ENCODE measurements at places on chromosomes 2 and 18.

DNA sequence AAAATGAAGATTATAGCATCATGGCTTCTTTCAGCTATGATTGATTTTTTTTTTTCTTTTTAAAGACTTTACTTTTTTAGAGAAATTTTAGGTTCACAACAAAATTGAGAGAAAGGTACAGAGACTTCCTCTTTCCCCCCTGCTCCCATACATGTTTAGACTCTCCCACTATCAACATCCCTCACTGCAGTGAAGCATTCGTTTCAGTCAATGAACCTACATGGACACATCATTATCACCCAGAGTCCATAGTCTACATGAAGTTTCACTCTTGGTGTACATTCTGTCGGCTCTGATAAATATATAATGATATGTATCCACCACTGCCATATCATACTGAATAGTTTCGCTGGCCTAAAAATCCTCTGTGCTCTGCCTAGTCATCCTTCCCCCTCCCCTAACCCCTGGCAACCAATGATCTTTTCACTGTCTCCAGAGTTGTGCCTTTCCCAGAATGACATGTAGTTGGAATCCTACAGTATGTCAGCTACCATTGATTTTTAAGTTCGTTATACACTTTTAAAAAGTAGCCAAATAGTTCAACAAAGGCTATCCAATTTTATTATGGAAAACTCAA is 86.8 kb downstream of the GPD2 start:
- no peak for ATAC-seq

- peak; percentile 60 for ATAC-seq
These were observed 91.8 kb downstream of the CABLES1 start for GRCh38 chr18:23226930-23227725.

- ATAC-seq = no peak
These were observed 21.2 kb downstream of the AFF3 start for GRCh38 chr2:100121124-100121718.

DNA sequence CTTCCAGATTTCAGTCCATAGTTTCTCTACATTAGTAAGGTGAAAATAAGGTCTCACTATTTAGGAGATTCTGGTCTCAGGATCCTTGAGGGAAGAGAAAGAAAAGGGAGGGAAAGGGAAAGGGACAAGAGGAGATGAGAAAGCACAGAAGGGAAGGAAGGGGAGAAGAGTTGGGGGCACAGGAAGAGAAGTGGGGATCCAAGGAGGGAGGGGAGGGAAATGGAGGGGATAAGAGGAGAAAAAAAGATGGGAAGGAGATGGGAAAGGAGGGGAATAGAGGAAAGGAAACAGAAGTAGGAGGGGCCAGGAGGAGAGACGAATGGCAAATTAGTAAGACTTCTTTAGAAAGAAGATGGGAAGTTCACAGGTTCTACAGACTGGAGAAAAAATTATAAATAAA is 39.2 kb upstream of the SPTBN1 start:
- ATAC-seq = no peak

DNA sequence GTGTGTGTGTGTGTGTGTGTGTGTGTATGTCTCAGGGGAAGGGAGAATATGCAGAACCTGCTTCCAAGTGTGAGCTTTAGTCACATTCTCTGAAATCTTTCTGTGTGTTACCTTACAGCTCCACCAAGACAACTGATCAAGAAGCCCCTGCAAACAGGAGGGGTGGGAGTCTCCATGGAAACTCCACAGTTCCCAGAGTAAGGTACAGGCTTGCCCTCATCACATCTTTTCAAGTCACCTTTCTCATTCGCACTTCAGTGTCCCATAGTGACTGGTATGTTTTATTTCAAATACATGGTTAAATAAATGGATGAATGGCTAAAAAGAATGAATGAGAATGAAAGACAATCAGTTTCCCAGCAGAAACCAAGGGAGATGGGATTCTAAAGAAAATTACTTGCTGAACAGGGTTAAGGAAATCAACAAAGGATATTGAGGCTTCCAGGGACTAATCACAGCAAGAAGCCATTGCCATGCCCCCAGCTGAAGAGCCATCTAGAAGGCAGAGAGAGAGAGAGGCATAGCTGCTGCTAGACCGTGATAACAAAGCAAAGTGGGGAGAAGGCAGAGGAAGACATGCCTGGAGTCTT is 987.2 kb upstream of the CELF4 start:
- ATAC-seq = no peak

GRCh38 chr2:137910641-137911040 is 53.6 kb upstream of the HNMT start:
- no peak for ATAC-seq

GRCh38 chr2:22719396-22719795 is 665.6 kb upstream of the KLHL29 start:
- ATAC-seq = no peak

GRCh38 chr18:24270937-24271380 is 126.7 kb downstream of the OSBPL1A start:
- peak; percentile 10 for ATAC-seq

DNA sequence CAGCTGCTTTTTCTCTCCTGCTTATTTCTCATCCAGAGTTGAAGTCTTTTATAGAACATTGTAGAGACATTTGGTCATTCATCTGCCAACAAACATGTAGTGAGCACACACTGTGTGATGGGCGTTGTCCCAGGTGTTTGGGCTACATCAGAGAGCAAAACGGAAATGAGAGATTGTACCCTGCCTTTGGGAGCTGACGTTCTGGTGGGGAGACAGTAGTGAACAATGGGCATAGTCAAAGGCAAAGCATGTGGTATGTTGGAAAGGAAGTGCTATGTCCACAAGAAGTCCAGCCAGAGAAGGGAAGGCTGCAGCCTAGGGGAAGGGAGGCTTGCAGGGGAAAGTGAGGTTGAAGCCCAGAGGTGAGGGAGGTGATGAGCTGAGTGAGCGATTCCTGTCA is 78.1 kb downstream of the PIEZO2 start:
- no peak for ATAC-seq

DNA sequence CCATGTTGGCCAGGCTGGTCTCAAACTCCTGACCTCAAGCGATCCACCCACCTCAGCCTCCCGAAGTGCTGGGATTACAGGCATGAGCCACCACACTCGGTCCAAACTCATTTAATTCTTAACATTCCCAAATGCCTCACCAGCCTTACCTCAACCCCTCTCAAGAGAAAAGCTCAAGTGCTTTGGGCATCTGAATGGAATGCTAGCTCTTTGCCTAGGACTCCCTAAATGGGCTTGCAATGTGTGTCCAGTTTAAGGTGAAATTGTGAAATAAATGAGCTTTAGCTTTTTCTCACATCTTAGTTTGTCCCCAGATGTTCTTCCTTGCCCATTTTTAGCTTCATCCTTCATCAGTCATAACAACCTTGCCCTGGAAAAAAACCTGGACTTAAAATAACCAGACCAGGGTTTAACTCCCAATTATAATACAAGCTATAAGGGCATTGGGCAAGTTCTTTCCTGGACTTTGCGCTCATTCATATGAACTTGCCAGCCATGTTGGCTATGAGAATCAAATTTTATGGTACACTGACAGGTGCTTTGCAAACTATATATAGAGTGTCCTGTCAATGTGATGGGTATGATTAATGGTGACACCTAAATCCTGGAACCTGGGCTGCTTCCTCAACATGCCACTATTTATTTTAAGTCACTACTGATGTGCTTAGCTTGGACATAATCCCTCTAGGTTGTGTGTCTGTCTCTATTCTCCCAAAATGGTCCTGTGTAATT is 95.1 kb upstream of the SERPINE2 start:
- ATAC-seq = no peak

DNA sequence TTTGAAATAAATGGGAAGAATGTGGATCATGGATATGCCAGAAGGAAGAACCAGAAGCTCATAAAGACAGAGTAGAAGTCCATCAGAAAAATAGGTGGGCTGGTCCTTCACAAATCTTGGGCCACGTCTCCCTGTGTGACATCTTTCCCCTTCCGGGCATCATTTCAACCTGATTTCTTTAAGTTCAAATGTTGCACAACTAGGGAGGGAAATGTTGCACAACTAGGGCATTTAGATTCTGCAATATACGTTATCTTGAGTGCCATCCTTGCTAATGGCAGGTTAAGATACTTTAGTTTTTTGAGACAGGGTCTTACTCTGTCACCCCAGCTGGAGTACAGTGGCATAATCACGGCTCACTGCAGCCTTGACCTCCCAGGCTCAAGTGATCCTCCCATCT is 129.6 kb downstream of the CERS6 start:
- ATAC-seq = no peak

DNA sequence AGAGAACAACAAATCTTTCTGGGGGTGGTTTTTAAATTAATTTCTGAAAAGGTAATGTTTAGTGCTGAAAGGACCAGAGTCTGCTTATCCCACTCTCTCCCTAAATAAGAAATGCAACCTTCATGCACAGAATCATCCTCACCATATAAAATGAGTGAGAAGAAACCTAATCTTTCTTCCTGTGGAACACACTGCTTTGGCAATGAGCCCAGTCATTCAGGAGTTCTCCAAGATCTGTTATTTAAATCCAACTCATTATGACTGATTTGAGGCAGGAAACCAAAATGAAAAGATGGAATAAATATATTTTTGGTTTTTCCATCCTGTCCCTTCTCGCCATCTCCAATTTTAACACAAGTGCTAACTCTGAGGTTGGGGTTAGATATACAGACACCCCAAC is 228.3 kb downstream of the SRBD1 start:
- ATAC-seq = no peak

DNA sequence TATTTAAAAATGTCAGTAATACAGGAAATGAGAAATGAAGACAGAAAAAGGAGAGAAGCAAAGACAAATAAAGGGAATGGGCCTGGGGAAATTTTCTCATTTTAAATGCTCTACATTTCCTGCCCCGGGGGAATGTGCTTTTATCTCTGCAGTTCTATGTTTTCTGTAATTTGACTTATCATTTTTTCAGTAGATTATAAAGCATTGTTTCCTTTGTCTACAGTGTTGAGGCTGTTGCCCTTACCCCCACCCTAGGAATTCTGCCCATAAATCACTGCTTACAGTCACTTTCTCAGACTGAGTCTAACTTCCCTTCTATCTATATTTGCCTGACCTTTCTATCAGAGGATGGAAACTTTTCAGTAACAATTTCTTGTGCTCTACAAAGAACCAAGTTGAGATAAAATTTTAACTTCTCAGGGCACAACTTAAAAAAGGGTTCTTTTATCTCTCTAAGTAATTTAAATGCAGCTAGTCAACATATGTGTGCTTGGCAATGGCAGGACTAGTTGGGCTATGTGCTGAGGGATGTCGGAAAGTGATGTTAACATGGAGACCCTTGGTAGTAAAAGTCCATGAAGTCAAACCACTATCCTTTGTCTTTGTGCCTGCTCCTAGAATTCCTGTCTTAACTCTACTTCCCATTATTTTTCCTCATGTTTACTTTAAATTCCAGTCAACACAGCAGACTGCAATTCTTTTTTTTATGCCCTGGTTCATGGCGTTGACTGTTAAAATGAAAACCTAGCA is 146.5 kb upstream of the MMADHC start:
- ATAC-seq = no peak

DNA sequence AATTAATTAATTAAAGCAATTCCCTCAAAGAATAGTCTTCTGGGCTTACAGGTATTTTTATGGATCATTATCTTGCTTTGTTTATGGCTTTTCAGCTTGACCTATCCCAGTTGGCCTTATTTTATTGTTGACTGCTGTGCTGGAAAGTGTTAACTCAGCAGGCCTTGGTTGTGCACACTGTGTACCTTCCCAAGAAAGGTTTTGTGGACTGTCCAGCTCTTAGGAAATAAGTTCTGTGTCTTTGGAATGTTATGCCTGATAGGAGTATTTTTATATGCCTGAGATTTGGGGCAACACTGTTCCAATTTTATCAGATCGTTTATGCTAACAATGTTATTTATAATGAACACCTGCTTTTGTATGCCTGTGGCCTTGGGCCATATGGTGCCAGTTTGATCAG is 671.9 kb upstream of the ZNF804A start:
- ATAC-seq = no peak

DNA sequence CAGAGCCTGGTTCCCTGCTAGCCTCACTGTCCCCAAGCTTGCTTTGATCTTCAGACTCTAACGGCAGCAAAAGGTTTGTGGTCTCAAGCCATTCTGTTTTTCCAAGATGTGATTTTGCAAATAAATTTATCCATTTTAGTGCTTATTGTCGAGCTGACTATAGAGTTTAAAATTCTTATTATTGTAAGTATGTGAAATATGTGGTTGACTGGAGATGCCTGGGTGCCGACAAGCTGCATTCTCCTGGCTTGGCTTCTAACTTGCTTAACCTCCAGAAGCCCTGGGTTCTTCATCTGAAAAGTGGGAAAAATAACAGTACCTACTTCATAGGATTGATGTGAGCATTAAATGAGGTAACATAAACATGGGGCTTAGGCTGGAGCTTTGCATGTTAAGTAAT is 9.9 kb upstream of the EDAR start:
- no peak for ATAC-seq

DNA sequence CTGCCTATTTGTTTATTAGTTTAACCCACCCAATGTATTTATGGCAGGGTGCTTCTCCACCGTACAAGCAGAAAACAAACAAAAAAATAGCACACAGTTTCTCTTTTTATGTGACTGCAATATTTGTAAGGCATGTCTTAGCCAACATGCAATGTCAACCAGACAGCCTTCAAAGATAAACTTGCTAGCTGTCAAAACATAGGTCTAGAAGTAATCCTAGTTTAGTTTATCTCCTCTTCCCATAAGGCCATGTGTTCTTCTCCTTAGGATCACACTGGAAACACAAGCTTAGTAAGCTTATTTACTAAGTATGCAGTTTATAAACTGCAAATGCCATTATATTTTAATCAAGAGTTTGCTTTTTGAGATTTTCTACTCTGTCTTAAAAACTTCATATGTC is 75.6 kb downstream of the LDAH start:
- ATAC-seq = no peak

GRCh38 chr2:222424729-222425671 is 657 bp downstream of the SGPP2 start:
- no peak for ATAC-seq

DNA sequence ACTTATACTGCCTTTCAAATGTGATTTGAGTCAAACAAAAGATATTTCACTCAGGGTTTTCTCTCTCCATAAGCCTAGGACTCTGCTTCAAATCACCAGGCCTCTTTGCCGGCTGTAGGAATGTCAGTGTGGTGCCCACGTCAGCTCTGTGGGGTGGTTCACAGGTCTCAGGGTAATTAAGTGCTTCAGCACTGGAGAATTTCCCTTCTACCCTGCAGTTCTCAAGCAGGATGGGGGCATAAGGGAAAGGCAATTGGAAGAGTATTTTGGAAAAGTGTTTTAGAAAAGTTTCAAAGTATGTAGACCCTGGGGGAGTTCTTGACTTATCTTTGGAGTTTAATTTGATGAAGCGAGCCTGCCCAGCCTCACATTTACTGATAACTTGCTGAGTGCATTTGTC is 9.6 kb downstream of the CNGA3 start:
- no peak for ATAC-seq

DNA sequence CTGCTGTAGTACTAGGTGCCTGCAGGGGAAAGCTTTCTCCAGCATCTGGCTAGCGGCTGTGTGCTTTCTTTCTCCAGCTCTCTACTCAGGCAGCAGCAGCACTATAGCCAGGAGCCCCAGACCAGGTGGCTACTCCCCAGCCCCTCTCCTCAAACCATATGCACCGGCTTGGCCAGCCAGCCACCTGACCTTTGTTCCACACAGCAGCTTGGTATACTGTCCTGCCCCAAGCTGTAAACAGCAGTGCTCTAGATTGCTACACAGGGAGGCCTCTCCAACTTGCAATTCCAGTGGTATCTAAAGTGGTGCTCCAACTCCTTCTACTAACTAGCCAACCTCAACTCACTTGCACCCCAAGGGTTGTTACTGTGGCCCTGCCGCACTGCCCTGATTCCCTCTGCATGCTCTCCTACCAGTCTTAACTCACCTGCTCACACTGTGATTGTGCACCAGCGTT is 19.6 kb downstream of the LDAH start:
- ATAC-seq = no peak

GRCh38 chr2:48824116-48824515 is 68.6 kb upstream of the LHCGR start:
- ATAC-seq = no peak

- ATAC-seq = peak; percentile 67
These were observed 14.2 kb upstream of the SFXN5 start for GRCh38 chr2:73085691-73086090.
